ENCODE measurements at places on chromosomes 11 and 22. TPM values are rescaled to one million over a fixed set of nuclear protein-coding genes. Genes with fewer than 3 reads are reported as not detected.

DNA sequence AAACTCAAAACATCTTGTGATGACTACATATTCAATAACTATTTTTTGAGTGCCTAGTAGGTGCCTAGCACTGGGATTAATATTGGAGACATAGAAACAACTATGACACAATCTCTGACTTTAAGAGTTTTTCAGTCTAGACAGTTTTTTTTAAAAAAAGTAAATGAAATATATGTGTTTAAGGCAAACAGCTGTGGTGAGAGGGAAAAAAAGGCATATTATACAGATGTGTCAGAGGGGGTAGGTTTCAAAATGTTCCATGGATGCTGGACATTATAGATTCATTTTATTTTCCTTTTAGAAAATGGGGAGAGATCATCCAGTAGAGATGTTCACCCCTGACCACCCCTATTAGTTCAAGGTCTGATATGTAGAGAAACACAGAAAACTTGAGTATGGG lies 90.8 kb downstream of the LUZP2 start:
- H3K27me3 ChIP-seq: no peaks in the 10 kb centered on the region
- no peak for DNase-seq
- no peak overlapping the region for H3K4me3 ChIP-seq
- no peaks in the 10 kb centered on the region for H3K36me3 ChIP-seq
- no peak overlapping the region for H3K27ac ChIP-seq

- no peaks in the 10 kb centered on the region for H3K36me3 ChIP-seq
- H3K4me1 ChIP-seq: no peaks in the 10 kb centered on the region
- peak; percentile 54 for DNase-seq
- no peaks in the 10 kb centered on the region for H3K27me3 ChIP-seq
- no peak overlapping the region for H3K27ac ChIP-seq
Measured at GRCh38 chr11:62909107-62909894, 11.9 kb downstream of the CHRM1 start.

Gene CYTH4
- 3.1 TPM for total RNA-seq

Gene PHOX2A
- total RNA-seq: not detected

DNA sequence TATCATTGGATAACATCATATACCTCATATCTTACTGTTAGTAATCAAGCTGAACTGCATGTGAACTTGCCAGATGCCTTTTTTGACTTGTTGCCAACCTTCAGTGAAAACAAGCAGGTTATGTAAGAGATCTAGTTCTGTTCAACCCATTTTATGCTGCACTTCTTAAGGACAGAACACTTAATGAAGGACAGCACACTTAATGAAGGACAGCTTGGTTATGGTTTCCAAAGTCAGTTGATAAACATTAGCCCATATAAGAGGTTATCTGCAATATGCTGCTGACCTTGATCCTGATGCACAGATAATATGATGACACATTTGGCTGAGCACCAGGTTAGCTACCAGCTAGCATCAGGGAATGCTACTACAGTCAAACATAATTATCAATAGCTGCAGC lies 358.7 kb upstream of the PDGFD start:
- H3K27me3 ChIP-seq: no peaks in the 10 kb centered on the region
- no peak for DNase-seq
- H3K36me3 ChIP-seq: no peaks in the 10 kb centered on the region
- H3K4me3 ChIP-seq: no peak overlapping the region
- H3K27ac ChIP-seq: no peak overlapping the region

DNA sequence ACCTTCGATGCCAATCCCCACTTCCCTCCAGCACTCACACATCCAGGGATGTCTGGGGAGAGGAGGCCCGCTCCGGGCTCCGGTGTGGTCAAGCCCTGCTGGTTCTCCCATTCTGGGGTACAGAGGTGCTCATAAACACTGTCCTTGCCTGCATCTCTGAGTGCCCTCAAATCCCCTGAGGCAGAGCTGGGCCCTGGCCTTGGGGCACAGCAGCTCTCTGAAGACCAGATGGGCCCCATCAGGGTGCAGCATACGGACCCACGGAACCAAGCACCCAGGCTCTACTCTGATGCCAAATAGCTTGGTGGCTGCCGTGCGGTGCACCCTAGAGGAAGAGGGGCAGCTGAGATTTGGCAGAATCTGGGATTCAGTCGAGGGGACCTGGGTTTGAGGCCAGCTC lies 35.7 kb upstream of the NNMT start:
- H3K4me1 ChIP-seq: peaks cover 74% of the 10 kb centered on the region
- no peak overlapping the region for H3K4me3 ChIP-seq
- no peak for DNase-seq

Gene TMEM225
- total RNA-seq: not detected

Gene DEUP1
- not detected for total RNA-seq

DNA sequence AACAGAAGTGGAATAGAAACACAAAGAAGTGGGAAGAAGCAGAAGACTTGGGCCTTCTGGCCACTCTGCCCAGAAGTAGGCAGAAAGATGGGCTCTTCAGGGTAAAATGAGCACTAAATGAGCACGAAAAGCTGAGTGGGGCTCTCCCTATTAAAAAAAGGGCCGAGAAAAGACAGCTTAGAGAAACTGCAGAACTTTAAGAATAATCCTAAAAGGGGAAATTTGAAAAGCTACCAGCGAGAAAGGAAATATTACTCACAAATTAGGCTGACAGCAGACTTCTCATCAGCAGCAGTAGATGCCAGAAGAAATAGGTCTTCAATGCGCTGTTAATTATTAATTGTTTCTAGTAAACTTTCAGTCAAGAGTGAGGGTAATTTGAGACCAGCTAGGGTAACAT lies 78.2 kb downstream of the UVRAG start:
- H3K27ac ChIP-seq: no peak overlapping the region
- H3K4me1 ChIP-seq: no peaks in the 10 kb centered on the region
- peaks cover 4% of the 10 kb centered on the region for H3K36me3 ChIP-seq
- H3K4me3 ChIP-seq: no peak overlapping the region
- no peaks in the 10 kb centered on the region for H3K27me3 ChIP-seq

Gene LDLRAD3
- total RNA-seq: 0.62 TPM

- H3K27me3 ChIP-seq: no peaks in the 10 kb centered on the region
- H3K4me3 ChIP-seq: no peak overlapping the region
- DNase-seq: no peak
- peaks cover 11% of the 10 kb centered on the region for H3K36me3 ChIP-seq
Measured at GRCh38 chr22:39534092-39534506, 1.6 kb upstream of the RPS19BP1 start.

DNA sequence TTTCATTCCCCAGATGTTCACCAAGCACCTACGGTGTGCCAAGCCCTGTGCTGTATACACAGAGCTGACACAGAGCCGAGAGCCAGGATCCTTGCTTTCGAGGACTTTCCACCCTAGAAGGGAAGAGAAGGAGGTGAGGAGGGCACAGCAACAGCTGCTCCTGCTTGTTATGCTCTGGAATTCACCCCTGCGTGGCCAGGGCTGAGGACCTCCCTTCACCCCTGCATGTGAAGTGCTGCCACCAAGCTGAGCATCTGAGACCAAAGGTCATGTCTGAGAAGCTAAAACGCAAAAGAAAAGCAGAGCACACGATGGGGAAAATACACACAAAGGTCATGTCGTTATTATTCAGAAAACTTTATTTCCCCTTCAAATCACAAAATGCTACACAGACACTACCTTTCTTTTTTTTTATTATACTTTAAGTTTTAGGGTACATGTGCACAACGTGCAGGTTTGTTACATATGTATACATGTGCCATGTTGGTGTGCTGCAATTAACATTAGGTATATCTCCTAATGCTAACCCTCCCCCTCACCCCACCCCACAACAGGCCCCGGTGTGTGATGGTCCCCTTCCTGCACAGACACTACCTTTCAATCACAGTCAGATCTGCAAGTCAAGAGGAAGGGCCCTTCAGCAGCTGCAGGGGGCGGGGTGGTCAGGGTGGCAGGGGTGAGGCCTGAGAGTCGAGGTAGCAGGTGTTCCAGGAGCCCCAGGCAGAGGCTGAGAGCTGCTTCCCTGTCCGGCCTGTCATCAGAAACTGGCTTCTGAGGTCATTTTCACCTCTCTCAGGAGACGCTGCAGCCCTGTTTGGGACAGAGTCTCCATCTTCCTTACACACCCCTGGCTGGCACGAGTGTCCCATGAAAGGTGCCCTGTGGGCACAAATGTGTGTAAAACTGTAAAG lies 40.1 kb upstream of the PRR5 start:
- peaks cover 12% of the 10 kb centered on the region for H3K4me1 ChIP-seq
- no peak overlapping the region for H3K4me3 ChIP-seq
- peak; percentile 37 for DNase-seq
- H3K27ac ChIP-seq: no peak overlapping the region
- H3K27me3 ChIP-seq: no peaks in the 10 kb centered on the region
- no peaks in the 10 kb centered on the region for H3K36me3 ChIP-seq

- H3K4me3 ChIP-seq: no peak overlapping the region
- DNase-seq: no peak
- H3K27me3 ChIP-seq: no peaks in the 10 kb centered on the region
- peaks cover 28% of the 10 kb centered on the region for H3K36me3 ChIP-seq
- no peak overlapping the region for H3K27ac ChIP-seq
Measured at GRCh38 chr22:19412478-19412877, 19.1 kb downstream of the HIRA start.

DNA sequence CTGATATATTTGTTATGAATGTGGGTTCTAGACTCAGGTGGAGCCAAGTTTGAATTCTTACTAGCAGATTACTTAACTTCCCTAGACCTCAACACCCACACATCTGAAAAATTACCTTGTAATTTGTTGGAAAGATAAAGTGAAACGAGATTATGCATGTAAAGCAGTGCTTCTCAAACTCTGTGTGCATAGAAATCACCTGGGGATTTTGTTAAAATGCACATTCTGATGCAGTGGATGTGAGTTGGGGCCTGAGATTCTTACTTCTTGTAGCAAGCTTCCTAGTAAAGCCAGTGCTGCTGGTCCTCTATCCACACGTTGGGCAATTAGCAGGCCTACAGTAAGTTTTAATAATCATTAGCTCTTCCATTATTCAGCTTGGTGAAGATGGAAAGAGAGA lies 15.1 kb upstream of the CEP295 start:
- DNase-seq: no peak
- no peaks in the 10 kb centered on the region for H3K27me3 ChIP-seq
- H3K4me1 ChIP-seq: no peaks in the 10 kb centered on the region
- no peaks in the 10 kb centered on the region for H3K36me3 ChIP-seq
- H3K27ac ChIP-seq: no peak overlapping the region

- no peak overlapping the region for H3K27ac ChIP-seq
- no peaks in the 10 kb centered on the region for H3K36me3 ChIP-seq
- DNase-seq: no peak
Measured at GRCh38 chr11:70255477-70256116, 14.9 kb upstream of the PPFIA1 start.

DNA sequence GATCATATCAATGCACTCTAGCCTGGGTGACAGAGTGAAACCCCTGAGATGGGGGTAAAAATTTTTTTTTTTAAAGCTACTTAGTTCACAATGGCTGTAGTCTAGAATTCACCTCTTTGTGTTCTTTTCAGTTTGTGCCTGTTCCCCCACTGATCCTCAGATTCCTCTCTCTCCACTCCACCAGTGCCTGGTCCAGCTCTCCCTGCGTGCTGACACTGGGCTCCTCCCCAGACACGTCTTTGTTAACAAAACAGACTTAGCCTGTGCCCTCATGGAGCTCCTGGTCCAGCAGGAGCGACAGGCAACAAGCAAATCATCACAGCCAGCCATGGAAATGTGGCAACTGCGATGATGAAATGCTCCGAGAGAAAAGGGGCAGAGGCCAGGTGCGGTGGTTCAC lies 34.0 kb downstream of the IFT27 start:
- DNase-seq: no peak
- H3K36me3 ChIP-seq: no peaks in the 10 kb centered on the region
- H3K4me1 ChIP-seq: no peaks in the 10 kb centered on the region
- H3K27me3 ChIP-seq: no peaks in the 10 kb centered on the region
- no peak overlapping the region for H3K4me3 ChIP-seq

DNA sequence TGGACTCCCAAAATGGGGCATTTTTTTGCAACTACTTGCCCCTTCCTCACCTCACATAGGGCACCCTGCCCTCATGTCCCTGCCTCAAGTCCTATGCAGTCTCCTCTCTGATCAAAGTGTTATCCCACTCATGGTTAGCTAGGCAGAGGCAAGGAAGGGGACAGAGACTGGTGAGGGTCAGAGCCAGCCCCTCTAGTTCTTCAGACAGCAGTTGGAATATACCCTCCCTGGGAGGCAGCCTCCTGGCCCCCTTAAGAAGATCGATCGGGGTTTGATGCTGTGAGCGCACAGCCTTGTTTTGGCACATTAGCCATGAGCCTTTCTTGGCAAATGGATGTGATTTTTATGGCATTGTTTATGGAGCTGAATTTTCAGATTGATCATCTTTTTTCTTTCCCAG lies 436.9 kb downstream of the BUD13 start:
- H3K36me3 ChIP-seq: no peaks in the 10 kb centered on the region
- no peak overlapping the region for H3K27ac ChIP-seq
- H3K4me3 ChIP-seq: no peak overlapping the region
- DNase-seq: no peak

Gene RIBC2
- total RNA-seq: not detected

Gene VSIG10L2
- not detected for total RNA-seq

DNA sequence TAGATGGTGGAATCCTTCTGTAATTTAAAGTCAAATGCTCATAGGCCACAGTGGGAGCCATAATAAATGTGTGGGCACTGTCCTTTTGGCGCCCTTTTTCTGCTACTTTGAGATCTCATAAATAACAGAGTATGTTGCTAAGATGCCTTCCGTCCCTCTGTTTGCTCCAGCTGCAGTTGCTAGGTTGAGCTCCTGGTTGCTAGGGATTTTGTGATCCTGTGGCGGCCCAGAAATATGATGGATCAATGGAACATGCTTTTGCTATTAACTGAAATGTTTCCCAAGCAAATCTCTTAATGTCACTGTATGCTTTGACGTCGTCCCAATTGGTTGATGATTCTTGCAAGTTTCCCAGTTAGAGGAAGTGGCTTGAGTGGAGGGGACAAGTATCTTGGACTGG lies 53.5 kb downstream of the MYO18B start:
- H3K27me3 ChIP-seq: no peaks in the 10 kb centered on the region
- no peaks in the 10 kb centered on the region for H3K36me3 ChIP-seq
- H3K4me3 ChIP-seq: no peak overlapping the region
- DNase-seq: no peak
- no peak overlapping the region for H3K27ac ChIP-seq
- no peaks in the 10 kb centered on the region for H3K4me1 ChIP-seq

DNA sequence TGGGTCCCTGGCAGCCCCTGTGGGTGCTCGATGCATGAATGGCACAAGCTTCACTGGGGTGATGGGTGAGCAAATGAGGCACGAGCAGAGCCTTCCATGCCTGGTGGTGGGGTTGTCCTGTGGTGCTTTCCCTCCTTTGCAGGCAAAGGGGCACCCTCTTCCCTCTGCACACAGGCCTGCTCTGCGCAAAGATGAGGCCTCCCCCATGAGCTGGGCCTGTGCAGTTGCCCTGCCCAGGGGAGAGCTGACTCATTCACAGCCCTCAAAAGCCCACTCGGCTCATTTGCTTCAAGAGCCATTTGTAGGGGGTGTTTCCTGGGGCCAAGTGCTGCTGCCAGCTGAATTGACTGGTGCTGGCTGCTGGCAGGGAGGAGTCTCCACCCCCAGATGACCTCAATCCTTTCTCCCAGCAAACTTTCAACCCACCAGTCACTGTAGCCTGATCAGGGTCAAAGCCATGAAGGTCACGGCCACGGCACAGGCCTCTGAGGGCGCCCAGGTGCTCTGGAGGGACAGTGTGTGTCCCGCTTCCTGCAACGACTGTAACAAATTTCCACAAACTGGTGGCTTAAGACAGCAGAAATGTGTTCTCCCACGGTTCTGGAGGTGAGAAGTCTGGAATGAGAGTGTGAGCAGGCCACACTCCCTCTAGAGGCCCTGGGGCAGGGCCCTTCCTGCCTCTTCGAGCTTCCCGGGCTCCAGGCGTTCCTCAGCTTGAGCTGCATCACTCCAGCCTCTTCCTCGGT lies 48.8 kb upstream of the ANO1 start:
- H3K4me3 ChIP-seq: no peak overlapping the region
- H3K4me1 ChIP-seq: peaks cover 36% of the 10 kb centered on the region
- no peaks in the 10 kb centered on the region for H3K36me3 ChIP-seq
- peak overlapping the region; percentile 77 for H3K27ac ChIP-seq
- peak; percentile 92 for DNase-seq
- H3K27me3 ChIP-seq: no peaks in the 10 kb centered on the region

Measured in right lobe of liver (tissue), 6 donors.